Body of pancreas (tissue), 4 donors: ENCODE measurements at places on chromosomes 7 and 10. TPM values are rescaled to one million over a fixed set of nuclear protein-coding genes. Genes with fewer than 3 reads are reported as not detected.

The RNF32 gene
- 0.99 TPM for total RNA-seq

GRCh38 chr7:132730105-132730504 is 153.8 kb upstream of the PLXNA4 start:
- no peak for DNase-seq

The CCDC146 gene
- 3.3 TPM for total RNA-seq

DNA sequence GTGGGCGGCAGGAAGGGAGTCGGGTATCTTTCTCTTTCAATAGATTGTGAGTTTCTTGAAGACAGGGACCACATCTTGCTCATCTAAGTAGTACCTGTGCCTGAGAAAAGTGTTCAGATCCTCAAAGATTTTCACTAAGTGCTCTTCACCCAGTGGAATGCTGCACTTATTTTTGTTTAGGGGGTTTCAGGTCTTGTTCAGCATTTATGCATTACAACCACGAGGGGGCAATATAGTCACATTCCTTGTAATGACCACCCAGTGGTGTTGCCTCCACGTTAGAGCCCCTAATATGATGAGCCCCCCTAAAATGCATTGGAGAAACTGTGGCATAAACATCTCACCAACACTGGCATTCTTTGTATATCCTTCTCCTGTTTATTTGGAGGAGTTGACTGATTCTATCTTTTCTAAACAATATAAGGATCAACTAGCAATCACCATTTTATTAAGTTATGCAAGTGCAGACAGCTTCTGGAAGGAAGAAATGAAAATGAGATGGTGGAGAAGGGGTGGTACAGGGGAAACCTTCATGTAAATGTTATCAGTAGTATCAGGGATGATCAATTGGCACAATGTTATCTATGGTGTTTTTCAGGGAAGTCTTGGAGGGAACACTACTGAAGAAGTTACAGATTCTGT is 3.1 kb upstream of the PAPSS2 start:
- DNase-seq: peak; percentile 16

- no peak for DNase-seq
These were observed 28.7 kb downstream of the RBM48 start for GRCh38 chr7:92557249-92557648.

- DNase-seq: no peak
These were observed 172.6 kb upstream of the BET1 start for GRCh38 chr7:94176694-94177200.

The SLC26A3 gene
- not detected for total RNA-seq

- DNase-seq: peak; percentile 13
These were observed 291.2 kb downstream of the LRMDA start for GRCh38 chr10:75722609-75723008.

- no peak for DNase-seq
These were observed 292.5 kb downstream of the WDR37 start for GRCh38 chr10:1348773-1349050.

GRCh38 chr7:107002529-107002998 is 41.9 kb upstream of the PRKAR2B start:
- no peak for DNase-seq

DNA sequence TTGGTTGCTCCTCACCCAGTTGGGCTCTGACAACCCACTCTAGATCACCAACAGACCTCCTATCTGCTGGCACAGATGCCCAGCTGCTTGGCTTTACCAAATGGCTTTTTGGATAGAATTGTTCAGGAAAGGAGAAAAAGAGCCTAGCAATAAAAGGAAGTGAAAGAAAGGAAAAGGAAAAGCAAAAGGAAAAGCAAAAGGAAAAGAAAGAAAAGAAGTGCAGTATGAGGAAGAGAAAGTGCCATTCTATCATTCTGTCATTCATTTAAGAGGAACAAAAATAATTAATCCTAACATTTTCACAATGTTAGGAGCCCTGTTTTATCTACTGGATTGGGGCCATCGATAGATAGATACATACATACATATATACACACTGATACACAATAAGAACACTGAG is 353.6 kb downstream of the THSD7A start:
- no peak for DNase-seq

The LOXL4 gene
- 8.9 TPM for total RNA-seq

DNA sequence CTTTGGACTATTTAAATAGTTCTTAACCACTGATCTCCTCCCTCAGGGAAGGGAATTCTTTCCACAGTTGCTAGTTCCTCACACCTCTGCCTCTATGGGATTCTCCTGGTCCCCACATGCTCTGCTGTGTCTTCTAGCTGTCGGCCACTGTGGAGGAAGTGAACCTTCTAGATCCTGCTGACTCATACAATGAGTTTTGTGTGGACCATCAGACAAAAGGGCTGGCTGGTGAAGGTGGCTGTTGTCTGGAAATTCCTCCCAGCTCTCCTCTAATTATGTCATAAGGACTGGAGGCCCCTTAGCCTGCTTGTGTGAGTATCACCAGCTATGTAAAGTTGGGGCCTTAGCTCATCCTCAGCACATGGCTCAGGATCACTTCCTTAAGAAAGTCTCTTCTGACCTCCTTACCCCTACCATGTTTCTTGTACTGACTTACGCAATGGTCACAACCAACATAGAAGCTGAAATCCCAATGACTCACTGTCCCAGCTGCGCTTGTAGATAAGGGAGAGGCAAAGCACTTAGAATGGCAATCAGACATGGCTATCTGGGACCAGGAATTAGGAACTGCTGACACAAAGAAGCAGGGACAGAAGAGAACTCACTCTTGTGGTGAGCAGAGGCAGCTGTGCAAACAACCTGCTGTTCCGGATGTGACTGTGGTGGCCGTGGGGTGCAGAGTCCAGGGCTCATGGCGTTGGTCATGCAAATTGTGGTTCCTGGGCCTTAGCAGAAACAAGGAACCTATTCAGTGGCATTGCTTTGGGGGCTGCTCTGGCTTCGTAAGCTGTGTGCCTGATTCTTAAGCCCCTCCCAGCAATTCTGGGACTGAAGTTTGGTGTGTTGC is 2.5 kb upstream of the MACC1 start:
- peak; percentile 96 for DNase-seq

The TMEM225B gene
- not detected for total RNA-seq

DNA sequence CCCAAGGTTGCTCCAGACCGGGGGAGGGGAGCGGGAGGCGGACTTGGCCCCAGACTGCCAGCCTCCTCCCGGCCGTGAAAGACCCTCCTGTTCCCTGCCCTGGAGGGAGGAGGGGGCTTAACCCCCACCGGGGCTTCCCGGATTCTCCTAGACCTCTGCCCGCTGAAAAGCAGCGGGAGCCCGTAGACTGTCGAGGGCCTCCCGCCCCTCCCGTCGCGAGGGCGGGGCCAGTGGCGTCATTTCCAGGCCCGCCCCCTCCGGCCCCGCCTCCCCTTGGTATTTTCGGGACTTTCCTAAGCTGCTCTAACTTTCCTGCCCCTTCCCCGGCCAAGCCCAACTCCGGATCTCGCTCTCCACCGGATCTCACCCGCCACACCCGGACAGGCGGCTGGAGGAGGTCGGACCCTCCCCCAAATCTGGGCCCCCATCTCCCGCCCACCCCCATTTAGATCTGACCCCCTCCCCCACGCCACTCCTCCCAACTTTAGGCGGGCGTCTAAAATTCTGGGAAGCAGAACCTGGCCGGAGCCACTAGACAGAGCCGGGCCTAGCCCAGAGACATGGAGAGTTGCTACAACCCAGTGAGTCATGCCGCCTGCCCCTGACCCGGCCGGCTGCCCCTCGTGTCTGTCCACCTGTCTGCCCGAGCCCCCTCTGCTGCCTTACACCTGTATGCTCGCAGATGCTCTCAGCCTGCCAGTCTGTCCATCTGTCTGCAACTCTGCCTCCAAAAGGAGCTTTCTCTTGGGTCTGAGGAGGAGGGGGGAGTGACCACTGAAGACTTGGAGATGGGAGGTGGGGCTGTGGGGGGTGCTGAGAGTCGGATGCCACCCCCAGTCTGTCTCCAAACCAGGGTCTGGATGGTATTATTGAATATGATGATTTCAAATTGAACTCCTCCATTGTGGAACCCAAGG is at the start of gene NFKB2:
TSS of gene NFKB2 (plus strand) at position 306 of the 917 bp plus-strand sequence. CDS start at position 561, 255 bp downstream.
- peak; percentile 90 for DNase-seq

- no peak for DNase-seq
These were observed 237.7 kb downstream of the WDR37 start for GRCh38 chr10:1293636-1294435.

The AQP1 gene
- total RNA-seq: 197 TPM

GRCh38 chr7:91459539-91459938 is 195.3 kb downstream of the FZD1 start:
- DNase-seq: no peak

- no peak for DNase-seq
These were observed 123.4 kb downstream of the MAD1L1 start for GRCh38 chr7:2109251-2109872.

The LIPM gene
- not detected for total RNA-seq

- DNase-seq: no peak
These were observed 111.4 kb upstream of the GLCCI1 start for GRCh38 chr7:7857143-7857583.

GRCh38 chr10:121096617-121097431 is 245.7 kb downstream of the WDR11 start:
- DNase-seq: no peak

GRCh38 chr10:61995220-61995503 is 93.7 kb downstream of the ARID5B start:
- no peak for DNase-seq

DNA sequence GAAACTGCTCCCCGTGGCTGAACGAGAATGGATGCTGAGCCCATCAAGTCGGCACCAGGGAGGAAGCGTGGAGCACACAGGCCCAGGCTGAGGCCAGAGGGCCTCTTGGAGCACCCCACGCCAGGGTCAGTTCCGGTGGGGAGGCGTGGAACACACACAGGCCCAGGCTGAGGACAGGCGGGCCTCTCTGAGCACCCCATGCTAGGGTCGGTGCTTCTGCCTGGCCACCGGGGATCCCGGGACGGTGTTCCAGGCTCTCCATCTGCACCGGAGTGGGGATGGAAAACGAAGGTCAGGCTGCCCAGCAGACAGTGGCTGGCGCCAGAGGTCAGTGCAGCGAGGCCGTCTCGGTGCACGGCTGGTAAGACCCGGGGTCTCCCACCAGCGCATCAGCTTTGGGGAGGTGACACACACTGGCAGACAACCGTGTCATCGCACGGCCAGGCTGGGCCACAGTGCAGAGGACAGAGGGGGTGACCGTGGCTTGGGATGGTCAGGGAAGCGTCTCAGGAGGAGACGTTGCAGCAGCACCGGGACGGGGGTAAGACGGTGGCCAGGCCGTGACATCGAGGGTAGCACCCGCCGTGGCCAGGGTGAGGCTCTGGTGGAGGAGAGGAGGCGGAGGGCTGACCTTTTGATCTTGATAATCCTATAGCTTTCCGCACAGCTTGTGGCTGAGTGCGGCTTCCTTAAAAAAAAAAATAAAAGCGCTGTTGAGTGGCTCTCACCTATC is 203.9 kb downstream of the ELFN1 start:
- no peak for DNase-seq

The ARHGEF5 gene
- total RNA-seq: 23.1 TPM

DNA sequence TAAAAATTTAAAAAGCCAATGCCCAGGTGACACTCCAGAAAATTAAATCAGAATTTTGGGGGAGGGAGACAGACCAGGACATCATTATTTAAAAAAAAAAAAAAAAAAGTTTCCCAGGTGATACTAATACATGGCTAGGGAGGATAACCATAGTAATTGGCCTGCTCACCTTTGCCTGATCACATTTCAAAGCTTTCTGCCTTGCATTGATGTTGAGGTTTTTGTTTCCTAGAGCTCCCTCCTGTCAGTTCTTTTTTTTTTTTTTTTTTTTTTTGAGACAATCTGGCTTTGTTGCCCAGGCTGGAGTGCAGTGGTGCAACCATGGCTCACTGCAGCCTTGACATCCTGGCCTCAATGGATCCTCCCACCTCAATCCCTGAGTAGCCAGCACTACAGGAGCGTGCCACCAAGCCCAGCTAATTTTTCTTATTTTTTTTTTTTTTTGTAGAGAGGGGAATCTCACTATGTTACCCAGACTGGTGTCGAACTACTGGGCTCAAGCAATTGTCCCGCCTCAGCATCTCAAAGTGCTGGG is 38.1 kb downstream of the CPED1 start:
- DNase-seq: no peak

GRCh38 chr7:7438851-7439250 is 96.8 kb downstream of the COL28A1 start:
- DNase-seq: no peak

DNA sequence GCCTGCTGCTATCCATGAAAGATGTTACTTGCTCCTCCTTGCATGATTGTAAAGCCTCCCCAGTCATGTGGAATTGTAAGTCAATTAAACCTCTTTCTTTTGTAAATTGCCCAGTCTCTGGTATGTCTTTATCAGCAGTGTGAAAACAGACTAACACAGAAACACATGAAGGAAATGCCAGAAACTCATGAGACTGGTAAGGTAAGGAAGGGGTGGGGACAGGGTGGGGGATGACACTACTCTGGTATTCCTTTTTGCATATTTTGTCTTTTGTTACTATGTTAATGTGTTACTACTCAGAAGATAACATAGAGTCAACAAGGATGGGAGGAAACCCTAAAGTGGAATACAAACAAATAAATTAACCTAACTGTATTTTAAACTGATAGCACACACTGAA is 69.8 kb upstream of the DRGX start:
- DNase-seq: no peak

The OR13A1 gene
- not detected for total RNA-seq
